ENCODE measurements at places on chromosomes 3 and 15.

DNA sequence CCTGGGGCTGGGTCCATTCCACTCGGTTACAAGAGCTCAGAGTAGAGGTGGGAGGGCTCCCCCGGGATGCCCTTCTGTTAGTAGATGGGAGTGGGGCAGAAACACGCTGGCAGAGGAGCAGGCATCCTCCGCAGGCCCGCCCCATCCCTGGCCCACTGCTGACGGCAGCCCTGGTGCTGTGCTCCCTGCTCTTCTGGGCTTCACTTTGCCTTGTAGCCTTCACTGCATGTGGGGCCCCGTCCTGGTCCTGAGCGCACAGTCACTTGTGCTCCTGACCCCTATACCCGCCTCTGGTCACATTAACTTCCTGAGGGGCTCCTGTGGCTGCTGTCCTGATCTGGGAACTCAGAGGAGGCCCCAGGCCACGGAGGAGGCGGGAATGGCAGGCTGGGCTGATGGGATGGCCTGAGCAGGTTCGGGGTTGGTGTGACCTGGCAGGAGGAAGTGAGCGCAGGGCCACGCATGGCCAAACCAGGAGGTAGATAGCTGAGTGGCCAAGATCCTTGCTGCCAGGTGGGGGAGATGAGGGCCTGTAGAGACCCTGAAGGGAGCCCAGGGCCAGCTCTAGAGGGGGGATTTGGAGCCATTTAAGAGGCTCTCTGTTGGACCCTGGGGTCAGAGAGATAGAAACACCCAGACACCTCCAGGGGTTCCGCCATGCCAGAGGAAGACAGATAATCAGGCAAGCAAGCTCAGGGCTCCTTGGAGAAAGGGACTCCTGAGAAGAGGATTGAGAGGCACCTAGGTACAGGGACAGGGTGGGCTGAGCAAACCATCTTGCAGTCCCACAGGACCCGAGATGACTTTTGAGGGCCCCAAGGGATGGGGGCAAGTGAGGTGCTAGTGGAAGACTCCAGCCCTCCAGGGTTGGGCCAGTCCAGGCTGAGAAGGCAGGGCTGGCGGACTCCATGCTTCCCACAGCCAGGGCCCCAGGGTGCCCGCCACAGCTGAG lies 92.2 kb upstream of the PRR23E start:
- no peak overlapping the region for H3K27ac ChIP-seq
- H3K4me1 ChIP-seq = no peaks in the 10 kb centered on the region
- peaks cover 8% of the 10 kb centered on the region for H3K27me3 ChIP-seq
- no peak overlapping the region for H3K4me3 ChIP-seq
- DNase-seq = no peak

GRCh38 chr3:12351145-12351544 lies 62.3 kb downstream of the PPARG start:
- DNase-seq = no peak
- peak overlapping the region; percentile 13 for H3K27ac ChIP-seq
- no peak overlapping the region for H3K4me3 ChIP-seq
- H3K36me3 ChIP-seq = no peaks in the 10 kb centered on the region
- H3K27me3 ChIP-seq = no peaks in the 10 kb centered on the region

GRCh38 chr3:39651993-39652739 lies 157.2 kb upstream of the MYRIP start:
- no peak overlapping the region for H3K4me3 ChIP-seq
- no peak overlapping the region for H3K27ac ChIP-seq
- H3K4me1 ChIP-seq = no peaks in the 10 kb centered on the region
- no peaks in the 10 kb centered on the region for H3K36me3 ChIP-seq
- DNase-seq = no peak

- no peaks in the 10 kb centered on the region for H3K36me3 ChIP-seq
- no peaks in the 10 kb centered on the region for H3K27me3 ChIP-seq
- no peak overlapping the region for H3K4me3 ChIP-seq
- DNase-seq = no peak
Observed at GRCh38 chr15:51672155-51672687, 9.1 kb upstream of the SCG3 start.

DNA sequence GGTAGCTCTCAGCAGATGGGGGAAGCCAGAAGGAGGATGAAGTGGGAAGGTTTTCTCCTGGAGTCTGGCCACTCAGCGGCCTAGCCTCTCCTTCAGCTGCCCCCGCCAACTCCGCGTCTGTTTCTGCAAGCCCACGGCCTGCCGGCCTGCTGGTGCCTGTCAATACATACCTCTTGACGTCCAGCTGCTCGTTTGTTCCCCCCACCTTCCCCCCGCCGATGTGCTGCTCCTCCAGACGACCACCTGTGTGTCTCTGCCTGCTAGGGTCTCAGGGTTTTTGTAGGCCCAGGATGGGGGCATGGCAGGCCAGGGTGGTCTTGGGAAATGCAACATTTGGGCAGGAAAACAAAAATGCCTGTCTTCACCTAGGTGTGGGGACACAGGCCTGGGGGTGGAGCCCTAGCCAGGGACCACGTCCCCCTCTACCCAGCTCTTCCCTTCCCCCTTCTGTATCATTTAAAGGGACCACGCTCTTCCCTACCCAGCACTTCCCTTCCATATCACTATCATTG lies 137.8 kb downstream of the ALCAM start:
- no peak for DNase-seq
- no peaks in the 10 kb centered on the region for H3K36me3 ChIP-seq
- H3K4me1 ChIP-seq = no peaks in the 10 kb centered on the region
- H3K27ac ChIP-seq = no peak overlapping the region
- no peak overlapping the region for H3K4me3 ChIP-seq

- no peaks in the 10 kb centered on the region for H3K36me3 ChIP-seq
- H3K4me3 ChIP-seq = no peak overlapping the region
- DNase-seq = peak; percentile 66
- no peaks in the 10 kb centered on the region for H3K27me3 ChIP-seq
Observed at GRCh38 chr15:80970018-80970657, 19.5 kb downstream of the MESD start.

- H3K27ac ChIP-seq = no peak overlapping the region
- no peaks in the 10 kb centered on the region for H3K4me1 ChIP-seq
- H3K27me3 ChIP-seq = no peaks in the 10 kb centered on the region
- no peak for DNase-seq
- no peaks in the 10 kb centered on the region for H3K36me3 ChIP-seq
Observed at GRCh38 chr3:136637176-136637575, 115.0 kb downstream of the STAG1 start.
